Effector memory CD8-positive, alpha-beta T cell (primary cell): ENCODE measurements at places on chromosomes 4 and X.

DNA sequence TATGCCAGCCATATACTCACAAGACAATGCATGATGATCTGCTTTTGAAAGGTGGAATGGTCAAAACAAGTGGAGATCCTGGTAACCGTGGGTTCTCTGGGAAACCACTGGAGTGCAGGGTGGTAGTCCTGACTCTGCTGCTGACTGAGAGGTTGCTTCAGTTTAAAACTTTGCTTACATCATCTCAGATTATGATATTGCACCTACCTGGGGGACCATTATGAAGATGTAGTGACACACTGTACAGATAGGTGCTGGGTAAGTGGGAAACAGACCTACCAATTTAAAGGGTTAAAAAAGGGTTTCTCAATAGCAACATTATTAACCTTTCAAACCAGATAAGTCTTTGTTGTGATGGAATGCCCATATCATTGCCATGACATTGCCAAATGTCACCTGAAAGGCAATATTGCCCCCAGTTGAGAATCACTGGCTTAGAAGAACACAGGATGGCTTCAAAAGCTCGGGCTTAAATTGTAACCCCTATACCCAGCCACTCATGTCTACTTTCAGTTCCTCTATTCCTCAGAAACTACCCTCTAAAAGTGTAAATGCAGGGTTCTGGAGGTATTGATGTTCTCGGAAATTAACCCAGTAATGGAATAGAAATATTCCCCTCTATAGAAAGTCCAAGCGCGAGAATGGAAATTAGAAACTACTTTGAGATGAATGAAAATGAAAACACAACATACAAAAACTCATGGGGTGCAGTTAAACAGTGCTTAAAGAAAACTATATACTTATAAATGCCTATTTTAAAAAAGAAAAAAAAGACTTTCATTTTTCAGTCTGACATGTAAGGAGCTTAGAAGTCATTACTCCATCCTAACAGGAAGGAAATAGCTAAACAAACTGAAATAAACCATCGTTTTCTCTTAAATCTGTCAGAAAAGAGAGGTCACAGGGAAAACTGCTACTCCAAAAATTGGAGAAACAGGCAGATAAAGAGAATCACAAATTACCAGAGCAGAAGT, 65.8 kb downstream of the ARHGEF6 start:
- no peak for DNase-seq

- no peak for DNase-seq
These were observed 35.3 kb downstream of the CXCL1 start for GRCh38 chr4:73904491-73904890.

GRCh38 chr4:25658357-25658771, 2.7 kb downstream of the SLC34A2 start:
- no peak for DNase-seq

DNA sequence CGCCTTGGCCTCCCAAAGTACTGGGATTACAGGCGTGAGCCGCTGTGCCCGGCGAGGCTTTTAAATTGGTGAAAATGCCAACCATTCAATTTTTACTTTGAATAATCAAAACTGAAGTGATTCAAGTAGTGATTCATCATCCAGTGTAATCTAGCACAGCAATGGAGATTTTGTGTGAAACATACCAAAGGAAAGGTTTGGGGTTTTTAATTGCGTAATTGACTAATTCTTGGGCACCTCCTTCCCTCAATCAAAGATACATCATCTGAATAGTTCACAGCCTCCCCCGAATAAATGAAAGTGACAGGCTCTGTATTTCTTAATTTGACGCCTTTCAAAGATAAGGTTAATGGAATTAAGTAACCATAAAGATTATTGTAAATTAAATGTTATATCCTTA, 69.0 kb downstream of the DMD start:
- no peak for DNase-seq

GRCh38 chrX:149962859-149963757, 24.8 kb upstream of the EOLA2 start:
- DNase-seq: no peak

GRCh38 chr4:112181358-112182000, 36.2 kb downstream of the FAM241A start:
- no peak for DNase-seq

- no peak for DNase-seq
These were observed 217.5 kb downstream of the RAB28 start for GRCh38 chr4:13266687-13267086.

DNA sequence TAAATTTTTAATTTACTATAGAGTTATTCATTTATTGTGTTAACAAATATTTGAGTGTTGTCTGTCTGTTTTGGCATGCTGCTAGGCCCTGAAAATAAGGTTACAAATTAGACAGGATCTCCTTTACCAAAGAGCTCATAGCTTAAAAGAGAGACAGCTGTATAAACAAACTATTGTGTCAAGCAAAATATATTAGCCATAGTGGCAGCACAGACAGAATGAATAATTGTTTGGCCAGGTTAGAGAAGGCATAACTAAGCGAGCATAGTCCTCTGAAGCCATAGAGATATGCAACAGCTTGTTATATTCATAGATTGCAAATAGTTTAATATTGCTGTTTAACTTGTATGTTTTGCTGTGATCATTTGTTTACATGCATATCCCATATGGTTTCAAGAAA, 66.7 kb upstream of the NDUFC1 start:
- DNase-seq: no peak

DNA sequence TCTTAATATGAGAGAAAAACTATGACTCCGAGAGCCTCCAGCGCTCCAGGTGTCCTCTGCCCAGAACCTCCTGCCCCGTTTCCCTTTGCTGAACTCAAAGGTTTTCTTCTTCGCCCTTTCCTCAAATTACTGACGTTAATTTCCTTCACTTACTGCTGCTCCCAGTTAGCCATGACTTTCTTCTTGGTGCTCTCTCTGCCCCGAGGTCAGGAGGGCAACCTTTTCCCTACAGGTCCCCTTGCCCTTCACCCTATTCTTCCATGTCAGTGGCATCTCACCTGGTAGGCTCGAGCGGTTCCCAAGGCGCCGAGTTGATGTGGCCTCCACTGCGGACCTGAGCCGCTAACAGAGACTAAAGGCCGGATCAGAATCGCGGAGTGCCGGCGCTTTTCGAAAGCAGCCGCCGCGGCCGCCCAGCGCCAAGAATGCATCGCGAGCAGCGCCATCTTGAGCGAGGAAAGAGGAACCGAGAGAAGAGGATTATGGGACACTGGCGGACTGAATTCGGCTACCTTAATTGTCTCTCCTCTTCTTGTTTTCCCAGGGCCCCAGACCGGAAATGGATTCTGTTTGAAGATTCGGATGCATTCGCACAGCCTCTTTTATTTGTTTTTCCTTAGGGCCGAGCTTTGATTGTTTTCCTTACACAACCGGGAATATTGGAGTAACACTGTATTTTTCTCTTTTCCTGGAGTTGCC, at the start of gene ABCB7:
ABCB7 (minus strand) TSS at position 457 of the 699 bp plus-strand sequence; CDS start at position 446, 11 bp downstream.
- DNase-seq: peak; percentile 41

DNA sequence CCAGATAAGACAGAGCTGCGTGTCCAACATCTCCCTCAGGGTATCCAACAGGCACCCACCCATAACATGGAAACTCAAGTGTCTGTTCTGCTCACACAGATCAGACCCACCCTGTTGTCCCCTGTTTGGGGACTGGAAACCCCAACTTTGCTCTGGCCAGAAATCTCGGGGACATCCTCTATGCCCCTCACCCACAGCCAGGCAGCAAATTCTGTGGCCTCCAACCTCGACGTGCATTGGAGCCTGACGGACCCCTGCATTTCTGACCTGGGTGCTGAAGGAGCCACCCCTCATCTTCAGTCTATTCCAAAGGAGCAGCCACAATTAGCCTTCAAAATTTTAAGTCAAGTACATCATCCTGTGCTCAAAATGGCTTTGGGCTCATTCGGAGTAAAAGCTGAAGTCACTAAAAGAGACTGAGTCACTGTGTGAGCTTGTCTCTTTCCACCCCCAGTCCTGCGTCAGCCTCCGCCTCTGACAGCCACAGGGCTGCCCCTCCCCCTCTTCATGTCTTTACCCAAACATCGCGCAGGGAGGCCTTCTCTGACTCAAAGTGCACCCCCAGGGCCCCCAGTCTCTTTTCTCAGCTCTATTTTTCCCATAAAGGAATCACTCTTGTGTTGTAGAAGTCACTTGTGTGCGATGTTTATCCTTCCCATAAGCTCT, 24.4 kb upstream of the PDE6B start:
- no peak for DNase-seq

DNA sequence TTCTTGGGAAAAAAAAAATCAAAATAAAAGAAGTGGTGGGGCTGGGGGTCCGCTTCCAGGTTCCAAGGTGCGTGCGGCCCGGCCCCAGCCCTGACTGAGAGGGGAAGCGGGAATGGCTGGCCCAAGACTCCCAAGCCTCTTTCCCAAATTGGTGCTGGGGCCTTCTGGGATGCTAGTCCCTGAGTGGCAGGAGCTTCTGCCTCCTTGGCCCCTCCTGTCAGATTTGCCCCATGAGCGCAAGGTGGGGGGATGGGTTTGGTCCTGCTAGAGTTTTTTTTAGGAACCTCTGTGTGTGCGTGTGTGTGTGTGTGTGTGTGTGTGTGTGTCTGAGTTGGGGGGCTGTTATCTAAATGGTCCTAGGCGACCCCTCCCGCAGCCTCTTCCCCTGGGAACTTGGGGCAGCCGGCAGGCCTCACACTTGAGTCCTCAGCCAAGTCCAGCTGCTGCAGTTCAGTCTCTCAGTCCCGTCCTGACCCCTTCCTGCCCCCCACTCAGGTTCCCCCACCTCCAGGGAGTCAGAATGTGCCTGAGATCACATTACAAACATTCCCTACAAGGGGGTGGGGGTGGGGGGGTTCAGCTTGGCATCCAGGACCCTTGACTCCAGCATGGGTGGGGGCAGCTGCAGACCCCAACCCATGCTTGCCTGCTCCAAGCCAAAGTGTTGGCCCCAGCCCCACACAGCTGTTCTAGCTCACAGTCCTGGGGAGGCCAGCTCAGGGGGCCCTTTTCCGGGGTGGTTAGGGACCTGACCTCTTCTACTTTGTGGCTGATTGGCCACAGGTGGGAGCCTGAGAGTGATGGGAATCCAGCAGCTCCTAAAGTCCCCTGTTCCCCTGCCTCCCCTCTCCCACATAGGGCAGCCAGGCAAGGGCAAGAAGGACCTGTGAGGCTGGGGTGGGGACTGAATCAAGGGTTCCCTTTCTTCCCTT, 4.0 kb downstream of the EFNB1 start:
- DNase-seq: no peak

DNA sequence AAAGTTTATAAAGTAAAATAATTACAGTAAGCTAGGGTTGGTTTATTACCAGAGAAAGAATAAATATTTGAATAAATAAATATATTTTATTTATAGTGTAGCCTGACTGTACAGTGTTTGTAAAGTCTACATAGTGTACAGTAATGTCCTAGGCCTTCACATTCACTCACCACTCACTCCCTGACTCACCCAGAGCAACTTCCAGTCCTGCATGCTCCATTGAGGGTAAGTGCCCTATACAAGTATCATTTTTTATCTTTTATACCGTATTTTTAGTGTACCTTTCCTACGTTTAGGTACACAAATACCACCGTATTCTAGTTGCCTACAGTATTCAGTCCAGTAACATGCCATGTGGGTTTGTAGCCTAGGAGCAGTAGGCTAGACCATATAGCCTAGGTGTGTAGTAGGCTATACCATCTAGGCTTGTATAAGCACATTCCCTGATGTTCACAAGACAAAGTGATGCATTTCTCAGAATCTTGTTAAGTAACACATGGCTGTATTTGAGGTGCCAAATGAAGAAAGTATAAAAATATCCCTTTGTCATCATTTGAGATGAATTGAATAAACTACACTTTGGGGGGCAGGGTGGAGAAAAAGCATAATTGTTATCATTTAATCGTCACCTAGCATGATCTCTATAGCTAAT, 14.7 kb upstream of the KLHL8 start:
- DNase-seq: no peak

DNA sequence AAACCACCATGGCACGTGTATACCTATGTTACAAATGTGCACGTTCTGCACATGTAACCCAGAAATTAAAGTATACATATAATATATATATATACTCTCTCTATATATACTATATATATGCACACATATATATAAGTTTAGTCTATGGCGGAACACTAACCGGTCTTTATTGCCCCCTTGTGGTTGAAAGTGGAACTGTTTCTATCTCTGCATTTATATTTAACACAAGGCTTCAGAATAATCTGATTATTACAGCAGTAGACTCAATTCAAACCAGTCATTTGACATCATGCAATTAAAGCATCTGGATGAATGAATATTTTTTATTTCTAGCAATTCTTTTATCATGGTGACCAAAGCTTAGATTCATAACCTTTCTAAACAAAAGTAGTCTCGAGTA, 14.6 kb downstream of the RAB9B start:
- peak; percentile 39 for DNase-seq

GRCh38 chrX:110745288-110745687, 50.3 kb downstream of the CHRDL1 start:
- DNase-seq: no peak

DNA sequence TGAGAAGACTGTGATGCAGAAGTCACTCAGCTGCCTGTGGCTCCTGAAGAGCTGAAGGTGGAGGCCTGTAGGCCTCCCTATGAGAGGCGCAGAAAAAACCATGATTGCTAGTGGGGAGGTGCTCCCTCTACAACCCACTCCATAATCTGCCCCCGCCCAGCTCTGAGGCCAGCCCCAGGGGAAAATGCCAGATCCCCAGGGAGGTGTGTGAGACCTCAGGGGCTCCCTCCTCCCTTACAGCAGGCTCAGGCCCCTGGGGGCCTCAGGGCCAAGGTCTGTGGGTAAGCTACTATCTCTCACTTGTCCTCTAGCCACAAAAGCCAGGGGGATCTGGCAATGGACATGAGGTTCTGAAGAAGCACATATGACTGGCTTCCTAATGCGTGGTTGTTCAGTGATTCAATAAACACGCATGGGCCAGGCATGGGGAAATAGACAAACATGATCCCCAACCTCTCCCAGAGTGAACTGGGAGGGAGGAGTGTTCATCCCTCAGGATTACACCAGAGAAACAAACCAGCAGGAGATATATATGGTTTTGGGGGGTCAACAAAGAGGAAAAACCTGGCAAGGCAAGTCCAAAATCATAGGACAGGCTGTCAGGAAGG, 51.0 kb upstream of the MTM1 start:
- no peak for DNase-seq

DNA sequence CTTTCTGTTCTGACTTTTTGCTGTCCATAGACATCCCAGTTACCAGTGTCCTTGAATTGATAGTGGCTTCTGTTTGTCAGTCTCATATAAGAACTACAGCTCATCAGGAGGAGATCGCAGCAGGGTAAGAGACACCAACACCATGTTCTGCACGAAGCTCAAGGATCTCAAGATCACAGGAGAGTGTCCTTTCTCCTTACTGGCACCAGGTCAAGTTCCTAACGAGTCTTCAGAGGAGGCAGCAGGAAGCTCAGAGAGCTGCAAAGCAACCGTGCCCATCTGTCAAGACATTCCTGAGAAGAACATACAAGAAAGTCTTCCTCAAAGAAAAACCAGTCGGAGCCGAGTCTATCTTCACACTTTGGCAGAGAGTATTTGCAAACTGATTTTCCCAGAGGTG, 30.1 kb downstream of the GUCY1A1 start:
- no peak for DNase-seq

DNA sequence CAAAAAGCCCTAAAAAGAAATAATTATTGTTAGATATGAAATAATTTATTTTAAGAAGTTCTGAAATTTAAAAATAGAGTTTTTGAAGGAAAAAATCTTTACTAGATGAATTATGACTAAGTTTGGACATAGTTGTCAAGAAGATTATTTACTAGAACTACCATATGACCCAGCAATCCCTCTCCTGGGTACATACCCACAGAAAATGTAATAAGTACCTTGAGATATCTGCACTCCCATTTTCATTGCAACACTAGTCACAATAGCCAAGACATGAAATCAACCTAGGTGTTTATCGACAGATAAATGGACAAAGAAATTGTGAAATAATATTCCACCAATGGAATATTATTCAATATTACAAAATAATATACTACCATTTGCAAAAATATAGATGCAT, 109.9 kb downstream of the PDHA2 start:
- DNase-seq: no peak

- no peak for DNase-seq
These were observed 463.4 kb upstream of the GRID2 start for GRCh38 chr4:91840359-91840758.
